Hematopoietic multipotent progenitor cell treated with erythropoietin and hydrocortisone succinate and interleukin-3 and kit ligand, for 4 days (in vitro differentiated cells): ENCODE measurements at places on chromosomes 5 and 9.

- DNase-seq = no peak
Observed at GRCh38 chr5:41908374-41909079, 4.4 kb downstream of the RIMOC1 start.

DNA sequence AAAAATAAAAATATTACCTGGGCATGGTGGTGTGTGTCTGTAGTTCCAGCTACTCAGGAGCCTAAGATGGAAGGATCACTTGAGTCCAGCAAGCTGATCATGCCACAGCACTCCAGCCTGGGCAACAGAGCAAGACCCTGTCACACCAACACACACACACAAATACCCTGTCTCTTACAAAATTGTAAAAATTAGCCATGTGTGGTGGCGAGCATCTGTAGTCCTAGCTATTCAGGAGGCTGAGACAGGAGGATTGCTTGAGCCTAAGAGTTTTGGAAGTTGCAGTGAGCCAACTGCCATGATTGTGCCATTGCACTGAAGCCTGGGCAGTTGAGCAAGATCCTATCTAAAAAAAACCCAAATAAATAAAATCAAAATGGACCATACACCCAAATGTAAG is 32.1 kb upstream of the DENND4C start:
- DNase-seq = no peak

DNA sequence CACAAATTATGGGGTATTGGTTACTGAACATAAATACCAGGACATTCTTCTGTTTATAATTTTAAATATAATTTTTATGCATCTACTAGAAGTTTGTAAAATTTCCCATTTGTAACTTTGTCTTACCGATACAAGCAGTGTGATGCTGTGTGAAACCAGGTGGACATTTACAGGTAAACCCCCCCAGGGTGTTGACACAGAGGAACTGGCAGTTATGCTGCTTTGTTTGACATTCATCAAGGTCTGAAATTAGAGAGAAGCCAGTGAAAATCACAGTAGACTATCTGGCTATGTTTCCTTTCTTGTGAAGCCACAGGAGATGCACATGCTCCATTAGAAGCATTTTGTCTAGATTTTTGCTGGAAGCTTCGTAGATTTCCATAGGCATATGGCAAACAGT is 190.9 kb downstream of the SLC12A2 start:
- no peak for DNase-seq

DNA sequence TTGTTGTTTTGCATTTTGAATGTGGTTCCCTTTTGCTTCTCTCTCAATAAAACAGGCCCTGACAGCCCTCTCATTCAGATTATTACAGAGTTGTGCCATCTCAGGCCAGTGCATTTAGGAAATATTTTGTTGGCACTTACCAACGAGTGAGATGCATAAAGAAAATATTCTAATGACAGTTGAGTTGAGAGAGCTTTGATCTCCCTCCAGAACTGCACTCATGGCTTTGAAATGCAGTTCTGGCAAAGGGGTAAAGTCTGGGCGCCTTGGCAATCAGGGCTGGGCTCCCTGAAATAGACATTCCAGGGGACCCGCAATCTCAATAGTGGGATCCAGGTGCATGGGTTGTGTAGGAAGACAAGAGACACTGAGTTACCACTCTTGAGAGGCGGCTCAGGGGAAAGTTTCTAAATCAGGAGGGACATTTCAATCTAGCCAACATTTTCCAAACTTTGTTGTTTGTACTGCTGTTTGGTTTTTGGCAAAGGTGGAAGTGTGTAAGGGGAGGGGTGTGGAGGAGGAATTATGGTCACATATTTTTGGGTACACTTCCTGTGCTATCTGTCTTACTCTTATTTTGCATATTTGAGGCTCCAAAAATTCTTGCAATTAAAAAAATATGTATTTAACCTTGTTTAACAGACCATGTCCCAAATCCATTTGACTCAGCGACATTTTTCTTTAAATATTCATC is 48.8 kb downstream of the PAPPA start:
- no peak for DNase-seq

DNA sequence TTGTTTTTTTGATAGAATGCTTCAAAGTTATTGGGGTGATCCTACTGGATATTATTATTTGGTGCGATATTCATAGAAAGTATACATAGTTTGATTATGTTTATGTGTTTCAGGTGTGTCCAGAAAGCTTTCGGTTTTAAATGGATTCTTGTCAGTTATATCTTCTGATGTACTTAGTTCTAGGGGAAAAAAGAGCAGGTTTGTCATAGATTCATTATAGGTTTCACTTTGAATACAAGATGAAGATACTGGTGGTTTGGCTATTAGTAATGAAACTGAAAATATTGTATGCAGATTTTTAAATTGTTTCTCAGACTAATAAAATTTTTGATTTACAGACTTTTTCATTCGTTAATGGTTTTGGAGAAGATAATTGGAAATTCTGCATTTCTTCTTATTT is 98.9 kb downstream of the MAN2A1 start:
- no peak for DNase-seq
